ENCODE measurements at places on chromosomes 7 and 10.

DNA sequence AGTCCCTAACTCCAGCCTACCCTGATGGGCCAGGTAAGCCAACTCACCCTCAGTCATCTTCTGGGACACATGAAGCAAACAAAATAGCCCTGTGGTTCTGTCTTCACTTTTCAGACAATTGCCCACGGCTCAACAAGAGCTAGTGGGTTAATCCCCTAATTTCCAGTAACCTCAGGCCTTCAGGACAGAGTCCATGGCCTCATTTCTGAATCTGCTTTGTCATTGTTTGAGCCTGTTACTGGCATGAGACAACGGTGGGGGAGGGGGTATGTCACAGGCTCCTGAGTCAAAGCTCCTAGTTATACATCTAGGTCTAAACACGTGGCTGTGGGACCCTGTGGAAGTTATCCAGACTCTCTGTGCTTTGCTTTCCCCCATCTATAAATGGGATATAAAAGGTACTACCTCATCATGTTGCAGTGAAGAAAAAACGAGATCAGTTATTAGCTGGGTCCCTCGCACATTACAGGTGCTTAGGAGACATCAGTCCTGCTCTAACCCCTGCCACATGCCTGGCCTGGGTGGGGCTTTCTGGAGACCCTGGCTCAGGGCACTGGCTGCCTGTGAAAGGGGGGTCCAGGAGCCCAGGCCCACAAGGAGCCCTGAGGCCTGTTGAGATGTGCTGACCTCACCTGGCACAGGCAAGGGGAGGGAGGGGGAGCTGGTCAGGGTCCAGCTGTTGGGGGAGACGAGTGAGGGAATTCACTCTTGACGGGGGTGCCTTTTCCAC is 16.5 kb downstream of the MAT1A start:
- DNase-seq: no peak

DNA sequence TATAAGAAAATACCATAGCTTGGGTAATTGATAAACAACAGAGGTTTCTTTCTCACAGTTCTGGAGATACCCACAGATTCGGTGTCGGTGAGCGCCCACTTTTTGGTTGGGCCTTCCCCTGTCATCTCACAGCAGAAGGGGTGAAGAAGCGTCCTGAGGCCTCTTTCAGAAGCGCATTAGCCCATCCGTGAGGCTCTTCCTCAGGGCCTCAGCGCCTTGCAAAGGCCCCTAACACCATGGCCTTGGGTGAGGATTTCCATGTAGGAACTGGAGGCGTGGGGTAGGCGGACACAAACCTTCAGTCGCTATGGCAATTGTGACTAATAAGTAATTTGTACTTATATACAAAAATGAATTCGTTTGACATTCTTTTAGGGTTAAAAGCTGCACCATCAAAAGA is 316.0 kb downstream of the PTPRN2 start:
- DNase-seq: no peak

DNA sequence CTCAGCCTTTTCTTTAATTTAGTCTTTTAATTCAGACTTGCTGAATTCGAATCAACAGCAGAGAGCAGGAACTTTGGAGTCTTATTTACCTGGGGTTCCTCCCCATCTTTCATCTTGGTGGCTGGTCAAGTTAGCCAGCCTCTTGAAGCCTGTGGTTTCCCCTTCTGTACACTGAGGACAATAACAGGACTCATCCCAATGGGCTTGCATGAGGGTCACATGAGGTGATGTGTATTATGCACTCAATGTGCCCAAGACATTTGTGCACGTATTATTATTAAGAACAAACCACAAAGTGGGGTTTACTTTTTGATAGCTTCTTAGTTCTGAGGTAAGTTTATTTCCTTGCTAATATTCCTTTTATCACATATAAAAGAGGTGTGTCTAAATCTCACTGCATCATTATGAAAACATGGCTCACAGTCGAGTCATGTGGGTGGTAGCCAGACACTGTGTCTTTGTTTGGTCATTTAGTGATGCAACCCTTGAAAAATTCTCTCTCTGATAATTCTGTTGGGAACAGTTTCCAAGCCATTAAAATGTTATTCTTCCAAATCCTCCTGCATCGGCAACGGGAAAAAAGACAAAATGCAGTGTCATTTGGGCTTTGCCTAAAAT is 86.5 kb upstream of the GRB10 start:
- DNase-seq: no peak

- no peak for DNase-seq
Observed at GRCh38 chr10:10294881-10295529, 722.7 kb upstream of the CELF2 start.

DNA sequence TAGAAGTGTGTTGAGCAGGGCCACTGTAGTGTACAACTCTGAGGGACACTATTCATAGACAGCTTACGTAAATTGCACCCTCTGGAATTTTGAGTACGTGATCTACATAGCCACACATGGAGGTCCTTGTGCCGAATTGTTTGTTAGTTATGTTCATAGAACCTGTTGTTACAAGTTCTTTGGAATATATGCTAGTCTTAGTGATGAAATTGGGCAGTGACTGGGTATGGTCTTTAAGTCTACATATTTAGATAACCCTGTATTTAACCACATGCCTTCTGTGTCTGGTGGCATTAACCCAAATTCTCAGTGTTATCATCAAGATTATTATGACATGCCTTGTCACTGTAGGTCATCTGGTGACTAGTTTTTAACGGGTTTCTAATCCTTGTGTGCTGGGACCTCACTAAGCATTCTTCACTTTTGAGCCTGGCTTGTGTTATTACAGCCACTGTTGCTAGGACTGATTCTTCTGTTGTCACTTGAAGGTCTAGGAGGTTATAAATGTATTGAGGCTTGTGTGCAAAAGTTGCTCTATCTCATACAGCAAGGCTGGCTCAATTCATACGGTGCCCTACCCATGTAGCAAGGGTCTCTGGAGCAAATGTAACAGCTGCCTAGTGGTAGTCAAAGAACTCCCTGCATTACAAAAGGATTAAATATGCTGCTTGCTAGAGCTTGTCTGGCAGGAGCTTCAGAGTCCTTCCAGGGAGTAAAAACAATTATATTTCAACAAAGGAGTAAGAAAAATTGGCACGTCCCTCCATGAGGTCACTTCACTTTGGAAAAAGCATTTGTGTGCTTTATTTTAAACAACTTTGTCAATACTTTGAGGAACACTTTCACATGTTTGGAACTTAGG is 65.4 kb downstream of the CDK14 start:
- DNase-seq: no peak

- DNase-seq: no peak
Observed at GRCh38 chr7:117895276-117895675, 22.0 kb upstream of the CTTNBP2 start.

GRCh38 chr7:69620063-69620462 is 21.8 kb downstream of the AUTS2 start:
- DNase-seq: no peak

GRCh38 chr7:150406567-150407421 is 27.7 kb downstream of the ZNF775 start:
- DNase-seq: peak; percentile 30

DNA sequence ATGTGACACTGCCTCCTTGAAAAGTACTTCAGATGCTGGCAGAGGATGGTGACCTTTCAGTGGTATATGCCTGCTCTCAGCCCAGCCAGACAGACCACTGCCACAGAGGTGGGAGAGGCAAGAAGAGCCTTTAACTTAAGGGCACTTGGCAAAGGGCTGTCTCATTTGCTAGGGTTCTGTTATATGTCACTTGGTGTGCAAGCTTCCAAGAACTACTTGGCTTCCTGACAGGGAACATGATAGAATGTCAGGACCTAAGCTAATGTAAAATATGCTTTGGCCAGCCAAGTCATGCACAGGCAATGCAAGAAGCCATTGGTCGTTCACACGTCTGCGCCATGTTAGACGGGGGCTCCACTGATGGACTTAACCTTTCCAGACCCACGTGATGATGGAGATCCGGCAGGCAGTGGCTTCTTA is 54.7 kb downstream of the RBM20 start:
- DNase-seq: no peak

GRCh38 chr10:110497438-110498086 is at the start of gene DUSP5:
Gene DUSP5, plus strand, starts transcription at chr10:110497907. Its CDS starts 215 bp downstream, at chr10:110498122.
- peak; percentile 93 for DNase-seq

DNA sequence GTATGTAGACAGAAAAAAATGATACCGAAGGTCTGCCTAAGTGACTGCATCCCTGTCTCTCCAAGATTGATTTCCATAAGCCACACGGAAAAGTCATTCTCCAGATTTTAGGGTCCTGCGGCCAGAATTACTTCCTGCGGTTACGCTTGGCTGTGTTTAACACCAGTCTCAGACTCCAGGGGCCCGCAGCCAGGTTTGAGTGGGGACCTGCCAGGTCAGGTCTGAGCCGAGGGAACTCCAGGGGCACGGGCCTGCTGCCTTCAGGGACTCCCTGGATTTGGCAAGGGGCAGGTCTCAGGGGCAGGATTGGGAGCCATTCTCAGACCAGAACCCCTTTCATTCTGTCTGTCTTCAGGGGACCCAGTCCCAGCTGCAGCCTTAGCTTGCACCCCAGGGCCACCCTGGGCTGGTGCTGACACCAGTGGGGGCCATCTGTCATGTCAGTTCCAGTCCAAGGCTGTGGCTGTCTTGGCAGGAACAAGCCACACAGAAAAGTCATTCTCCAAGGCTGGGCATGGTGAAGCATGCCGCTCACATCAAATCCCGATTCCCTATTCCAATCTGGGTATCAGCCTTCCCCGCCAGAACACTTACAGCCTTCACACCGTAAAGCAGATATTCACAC is 39.0 kb downstream of the TMEM120A start:
- no peak for DNase-seq

GRCh38 chr10:92574548-92575261 is 812 bp upstream of the IDE start:
- no peak for DNase-seq

- no peak for DNase-seq
Observed at GRCh38 chr10:116069856-116070255, 203.2 kb downstream of the GFRA1 start.

DNA sequence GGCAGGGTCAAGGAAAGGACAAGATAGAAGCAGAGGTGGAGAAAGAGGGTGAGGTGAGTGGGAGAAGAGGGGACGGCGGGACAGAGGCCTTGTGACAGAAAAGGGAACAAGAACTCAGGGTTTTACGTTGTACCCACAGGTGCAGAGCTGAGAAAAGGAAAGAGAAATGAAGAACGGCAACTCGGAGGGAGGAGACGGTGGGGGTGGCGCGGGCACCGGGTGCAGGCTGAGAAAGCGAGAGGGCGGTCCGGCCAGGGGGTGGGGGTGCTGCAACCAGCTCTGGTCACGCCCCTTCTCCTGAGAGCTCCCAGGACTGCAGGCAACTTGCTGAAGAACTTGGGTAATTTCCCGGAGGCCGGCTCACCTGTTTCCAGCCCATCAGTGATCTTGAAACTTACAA is 65.3 kb downstream of the CARD11 start:
- peak; percentile 88 for DNase-seq
